ENCODE measurements at places on chromosomes 16 and 17. TPM values are rescaled to one million over a fixed set of nuclear protein-coding genes. Genes with fewer than 3 reads are reported as not detected.
A peak's percentile ranks its signal among the peaks of the same experiment; 100 is the strongest.

DNA sequence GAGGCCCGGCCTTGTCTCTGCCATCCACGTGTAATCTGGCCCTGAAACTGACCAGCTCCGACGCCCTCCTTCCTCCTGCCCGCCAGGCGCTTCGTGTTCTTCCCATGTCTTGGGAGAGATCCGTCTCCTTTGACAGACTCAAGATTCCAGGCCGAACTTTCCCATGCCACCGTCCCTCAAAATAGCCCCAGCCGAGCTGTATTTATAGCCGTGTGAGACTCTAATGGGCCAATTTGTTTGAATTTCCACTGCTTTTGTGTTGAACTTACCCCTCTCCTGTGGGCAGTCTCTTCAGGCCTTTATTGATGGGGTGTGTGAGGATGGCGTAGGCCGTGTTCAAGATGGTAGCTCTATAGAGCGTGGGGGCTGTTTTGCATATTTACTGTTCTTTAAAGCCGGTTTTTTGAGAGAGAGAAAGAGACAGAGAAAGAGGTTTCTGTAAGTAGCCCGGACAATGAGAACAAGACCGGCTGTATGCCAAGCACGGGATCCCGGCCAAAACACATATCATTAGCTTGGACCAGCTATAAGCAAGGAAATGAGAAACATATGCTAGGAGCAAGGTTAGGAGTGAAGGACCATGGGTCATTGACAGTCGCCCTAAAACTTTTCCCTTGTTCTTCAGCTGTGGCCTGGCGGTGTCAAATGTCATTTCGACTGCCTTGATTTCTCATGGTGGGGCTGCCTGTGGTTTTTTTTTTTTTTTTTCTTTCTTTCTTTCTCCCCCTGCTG lies 124.5 kb upstream of the ZFHX3 start:
- H3K27me3 ChIP-seq: no peaks in the 10 kb centered on the region
- peak overlapping the region; percentile 69 for H3K27ac ChIP-seq
- H3K4me3 ChIP-seq: no peak overlapping the region
- no peaks in the 10 kb centered on the region for H3K36me3 ChIP-seq
- H3K4me1 ChIP-seq: peaks cover 16% of the 10 kb centered on the region

KRTAP2-4 gene
- not detected for polyA plus RNA-seq

DNA sequence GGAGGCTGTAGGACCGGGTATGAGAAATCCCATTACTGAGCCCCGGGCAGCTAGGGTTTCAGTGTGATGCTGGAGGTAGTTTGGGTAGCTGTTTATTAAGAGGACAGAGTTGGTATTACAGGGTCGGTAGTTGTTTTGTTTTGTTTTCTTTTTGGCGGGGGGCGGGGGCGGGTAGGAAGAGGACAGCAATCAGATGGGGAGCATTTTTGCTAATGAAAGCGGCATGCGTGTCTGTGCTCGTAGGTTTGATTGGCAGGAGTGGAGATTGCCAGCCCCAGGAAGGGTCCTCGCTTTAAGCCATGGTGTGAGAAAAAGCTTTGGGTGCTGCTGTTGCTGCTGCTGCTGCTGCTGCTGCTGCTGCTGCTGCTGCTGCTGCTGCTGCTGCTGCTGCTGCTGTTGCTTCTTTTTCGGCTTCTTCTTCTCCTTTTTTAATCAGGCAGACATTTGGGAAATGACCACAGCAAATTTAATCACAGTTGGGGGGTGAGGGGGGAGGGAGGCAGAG lies 498.5 kb upstream of the ZFHX3 start:
- H3K27me3 ChIP-seq: no peaks in the 10 kb centered on the region
- no peaks in the 10 kb centered on the region for H3K4me1 ChIP-seq
- no peak for DNase-seq
- no peak overlapping the region for H3K4me3 ChIP-seq
- H3K27ac ChIP-seq: no peak overlapping the region

HP gene
- polyA plus RNA-seq: 11.2 TPM

DNA sequence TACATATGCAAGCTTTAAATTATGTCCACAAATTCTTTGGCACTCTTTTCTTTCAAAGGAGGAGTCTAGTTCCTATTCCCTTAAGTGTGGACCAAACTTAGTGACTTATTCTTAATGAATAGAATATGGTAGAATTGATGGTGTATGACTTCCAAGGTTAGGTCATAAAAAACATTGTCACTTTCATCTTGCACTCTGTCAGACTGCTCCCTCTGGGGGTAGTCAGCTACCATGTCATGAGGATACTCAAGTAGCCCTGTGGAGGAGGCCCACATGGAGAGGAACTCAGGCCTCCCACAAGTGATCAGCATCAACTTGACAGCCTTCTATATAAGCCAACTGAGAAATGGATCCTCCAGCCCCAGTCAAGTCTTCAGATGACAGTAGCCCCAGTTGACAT lies 58.0 kb upstream of the SCNN1B start:
- H3K4me3 ChIP-seq: no peak overlapping the region
- no peaks in the 10 kb centered on the region for H3K4me1 ChIP-seq
- DNase-seq: no peak
- H3K36me3 ChIP-seq: no peaks in the 10 kb centered on the region
- no peaks in the 10 kb centered on the region for H3K27me3 ChIP-seq

DNA sequence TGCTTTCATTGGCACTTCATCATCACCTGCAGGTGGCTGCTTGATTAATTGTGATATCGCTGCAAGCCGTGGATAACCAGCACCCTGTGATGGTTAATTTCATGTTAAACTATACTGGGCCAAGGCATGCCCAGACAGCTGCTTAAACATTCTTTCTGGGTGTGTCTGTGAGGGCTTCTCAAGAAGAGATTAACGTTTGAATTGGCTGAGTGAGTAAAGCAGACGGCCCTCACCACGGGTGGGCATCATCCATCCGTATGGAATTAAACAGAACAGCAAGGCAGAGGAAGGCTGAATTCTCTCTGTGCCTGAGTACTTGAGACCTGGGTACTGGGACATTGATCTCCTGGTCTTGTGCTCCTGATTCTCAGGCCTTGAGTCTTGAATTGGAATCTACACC lies 7.1 kb upstream of the ZNF213 start:
- H3K4me1 ChIP-seq: peaks cover 33% of the 10 kb centered on the region
- H3K27ac ChIP-seq: no peak overlapping the region
- DNase-seq: no peak
- no peaks in the 10 kb centered on the region for H3K27me3 ChIP-seq

MFSD11 gene
- polyA plus RNA-seq: 6.9 TPM

- no peaks in the 10 kb centered on the region for H3K4me1 ChIP-seq
- no peak overlapping the region for H3K27ac ChIP-seq
- H3K27me3 ChIP-seq: no peaks in the 10 kb centered on the region
- no peak overlapping the region for H3K4me3 ChIP-seq
- no peak for DNase-seq
- H3K36me3 ChIP-seq: peaks cover 72% of the 10 kb centered on the region
Measured at GRCh38 chr17:37530420-37530819, 40.7 kb downstream of the DUSP14 start.
